ENCODE measurements at places on chromosomes 1 and 21.

GRCh38 chr1:181485287-181486097 lies 2.2 kb downstream of the CACNA1E start:
- peak; percentile 83 for DNase-seq

GRCh38 chr1:182608236-182608635 lies 4.0 kb upstream of the RGS16 start:
- DNase-seq = no peak

GRCh38 chr1:64030411-64030810 lies 173.0 kb upstream of the UBE2U start:
- no peak for DNase-seq

- no peak for DNase-seq
Observed at GRCh38 chr1:164563721-164564360, 4.9 kb downstream of the PBX1 start.

- no peak for DNase-seq
Observed at GRCh38 chr1:219159946-219160645, 13.6 kb upstream of the LYPLAL1 start.

- no peak for DNase-seq
Observed at GRCh38 chr1:88700425-88701013, 16.4 kb downstream of the PKN2 start.

- no peak for DNase-seq
Observed at GRCh38 chr1:95048317-95048716, 24.4 kb downstream of the ALG14 start.

- DNase-seq = no peak
Observed at GRCh38 chr21:42941696-42942085, 16.3 kb upstream of the ERVH48-1 start.

DNA sequence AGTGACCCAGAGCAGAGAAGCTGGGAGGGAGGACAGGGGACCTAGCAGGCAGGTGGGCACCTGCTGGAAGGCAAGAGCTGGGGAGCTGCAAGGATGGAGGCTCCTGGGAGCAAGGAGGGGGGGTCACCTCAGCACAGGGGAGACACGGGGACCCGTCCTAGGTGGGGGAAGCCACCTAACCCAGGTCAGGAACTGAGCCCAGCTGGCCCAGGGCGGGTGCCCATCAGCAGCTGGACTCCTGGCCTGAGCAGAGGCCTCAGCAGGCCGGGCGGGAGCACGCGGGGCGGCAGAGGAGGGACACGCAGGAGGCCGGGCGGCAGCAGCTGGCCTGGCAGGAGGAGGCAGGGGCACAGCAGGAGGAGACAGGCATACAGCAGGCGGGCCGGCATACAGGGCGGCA lies 949 bp downstream of the KRTAP10-1 start:
- no peak for DNase-seq

DNA sequence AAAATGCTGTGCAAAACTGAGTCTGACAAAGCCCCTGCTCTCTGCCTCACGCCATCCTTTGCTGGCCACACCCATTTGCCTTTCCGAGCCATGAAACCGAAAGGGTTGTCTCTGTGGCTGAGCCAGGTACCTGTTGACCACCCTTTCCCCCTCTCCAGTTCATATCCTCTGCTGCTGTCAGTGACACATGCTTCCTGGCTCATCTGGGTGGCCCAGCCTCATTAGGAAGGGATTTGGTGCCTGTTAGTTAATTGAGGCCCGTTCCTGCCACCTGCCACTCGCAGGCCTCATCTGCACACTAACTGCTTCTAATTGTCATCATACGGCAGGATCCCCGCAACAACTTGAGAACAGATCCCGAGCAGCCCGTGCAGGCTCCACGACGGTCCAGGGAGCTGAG lies 79.2 kb downstream of the OLIG1 start:
- no peak for DNase-seq

DNA sequence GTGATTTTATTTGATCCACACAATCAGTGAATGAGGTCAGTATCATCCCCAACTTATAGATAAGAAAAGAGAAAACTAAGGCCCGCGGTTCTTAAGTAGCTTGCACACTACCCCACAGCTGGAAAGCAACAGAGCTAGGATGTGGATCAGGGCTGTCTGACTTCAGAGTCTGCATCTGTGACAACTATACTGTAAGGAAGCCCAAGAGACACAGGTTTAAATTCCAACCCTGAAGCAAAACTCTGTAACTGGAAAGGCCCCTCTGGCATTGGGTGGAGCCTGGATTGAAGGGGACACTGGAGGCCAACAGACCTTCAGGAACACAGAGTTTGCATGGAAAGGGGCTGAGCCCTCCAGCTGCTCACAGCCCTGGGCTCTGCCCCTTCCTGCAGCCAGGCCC lies 40.2 kb downstream of the LGR6 start:
- no peak for DNase-seq
